ENCODE measurements at places on chromosomes 5 and 9.

DNA sequence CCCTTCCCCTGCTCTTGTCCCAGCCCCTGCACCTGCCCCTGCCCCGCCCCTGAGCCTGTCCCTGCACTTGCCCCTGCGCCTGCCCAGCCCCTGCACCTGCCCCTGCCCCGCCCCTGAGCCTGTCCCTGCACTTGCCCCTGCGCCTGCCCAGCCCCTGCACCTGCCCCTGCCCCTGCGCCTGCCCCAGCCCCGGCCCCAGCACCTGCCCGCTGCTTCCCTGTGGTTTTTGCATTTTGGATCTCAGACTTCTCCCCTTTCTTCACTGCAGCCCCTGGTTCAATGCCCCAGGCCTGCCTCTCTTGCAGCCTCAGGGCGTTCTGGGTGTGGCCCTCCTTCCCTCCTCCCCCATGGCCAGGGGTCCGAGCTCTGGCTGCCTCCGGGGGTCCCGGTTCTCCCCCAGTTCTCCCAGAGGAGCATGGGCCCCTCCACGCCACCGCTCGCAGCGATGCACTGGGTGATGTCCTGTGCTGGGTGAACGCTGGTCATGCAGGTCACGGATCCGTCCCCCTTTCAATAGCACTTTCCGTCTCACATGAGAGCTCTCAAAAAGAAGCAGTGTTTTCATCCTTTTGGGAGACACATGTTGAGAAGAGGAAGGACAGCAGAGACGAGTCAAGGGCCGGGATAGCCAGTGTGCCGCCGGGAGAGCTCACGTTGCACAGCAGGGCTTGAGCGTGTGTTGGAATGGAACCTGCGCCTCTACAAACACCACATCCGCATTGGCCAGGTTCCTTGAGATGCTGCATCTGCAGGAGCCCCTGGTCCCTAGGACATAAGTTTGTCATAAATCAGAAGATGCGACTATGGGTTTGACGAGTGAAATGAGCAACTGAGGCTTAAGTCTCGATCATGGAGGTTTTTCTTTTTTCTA lies 44.0 kb upstream of the IRX4 start:
- DNase-seq = no peak

GRCh38 chr9:134551644-134552348 lies 89.8 kb upstream of the COL5A1 start:
- no peak for DNase-seq

DNA sequence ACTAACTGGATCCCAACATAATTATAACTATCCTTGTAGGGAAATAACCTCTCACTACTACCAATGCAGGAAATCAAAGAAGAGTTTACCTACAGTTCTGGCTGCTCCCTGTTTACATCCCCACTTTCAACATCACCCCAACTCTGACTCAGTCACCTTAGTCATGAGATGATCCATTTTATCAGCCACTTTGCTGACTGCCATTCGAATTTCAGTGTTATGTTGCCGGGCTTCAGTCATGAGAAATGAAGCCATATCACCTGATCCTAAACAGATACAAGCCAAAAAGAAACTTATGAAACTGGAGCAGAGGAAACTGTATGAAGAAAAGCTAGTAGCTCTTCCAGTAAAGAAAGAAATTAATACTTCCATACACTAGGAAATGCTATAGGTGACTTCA lies 33.7 kb downstream of the SLC31A2 start:
- DNase-seq = no peak

DNA sequence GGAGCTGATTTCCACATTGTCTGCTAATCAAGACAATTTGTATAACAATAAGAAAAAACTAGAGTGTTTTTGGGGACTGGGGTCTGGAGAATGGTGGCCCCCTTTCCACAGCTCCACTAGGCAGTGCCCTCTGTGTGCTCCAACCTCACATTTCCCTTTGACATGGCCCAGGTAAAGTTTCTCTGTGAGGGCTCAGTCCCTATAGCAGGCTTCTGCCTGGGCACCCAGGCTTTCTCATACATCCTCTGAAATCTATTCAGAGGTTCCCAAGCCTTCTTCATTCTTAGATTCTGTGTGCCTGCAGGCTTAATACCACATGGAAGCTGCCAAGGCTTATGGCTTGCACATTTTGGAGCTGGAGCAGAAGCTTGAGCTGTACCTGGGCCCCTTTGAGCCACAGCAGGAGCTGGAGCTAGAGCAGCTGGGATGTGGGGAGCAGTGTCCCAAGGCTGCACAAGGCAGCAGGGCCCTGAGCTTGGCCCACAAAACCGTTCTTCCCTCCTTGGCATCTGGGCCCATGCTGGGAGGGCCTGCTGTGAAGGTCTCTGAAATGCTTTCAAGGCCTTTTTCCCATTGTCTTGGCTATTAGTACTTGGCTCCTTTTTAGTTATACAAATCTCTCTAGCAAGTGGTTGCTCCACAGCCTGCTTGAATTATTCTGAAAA lies 49.1 kb upstream of the VPS13A start:
- DNase-seq = no peak

DNA sequence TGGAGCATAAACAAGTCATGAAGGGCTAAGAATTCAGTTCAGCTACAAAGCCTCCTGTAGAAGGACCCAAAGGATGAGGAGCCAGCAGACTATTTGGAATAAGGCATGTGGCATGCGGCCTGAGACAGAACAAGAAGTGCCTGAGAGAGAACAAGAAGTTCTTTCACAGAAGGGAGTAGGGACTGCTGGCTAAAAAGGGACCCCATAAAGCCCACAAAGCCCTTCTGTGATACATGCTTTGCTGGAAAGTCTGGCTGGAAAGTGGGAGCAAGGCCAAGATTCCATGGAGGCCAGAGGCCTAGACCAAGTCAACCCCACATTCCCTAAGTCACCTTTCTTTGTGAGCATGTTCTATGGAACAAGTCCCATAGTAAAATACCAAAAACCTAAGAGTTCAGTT lies 35.9 kb upstream of the UBAP2 start:
- no peak for DNase-seq

DNA sequence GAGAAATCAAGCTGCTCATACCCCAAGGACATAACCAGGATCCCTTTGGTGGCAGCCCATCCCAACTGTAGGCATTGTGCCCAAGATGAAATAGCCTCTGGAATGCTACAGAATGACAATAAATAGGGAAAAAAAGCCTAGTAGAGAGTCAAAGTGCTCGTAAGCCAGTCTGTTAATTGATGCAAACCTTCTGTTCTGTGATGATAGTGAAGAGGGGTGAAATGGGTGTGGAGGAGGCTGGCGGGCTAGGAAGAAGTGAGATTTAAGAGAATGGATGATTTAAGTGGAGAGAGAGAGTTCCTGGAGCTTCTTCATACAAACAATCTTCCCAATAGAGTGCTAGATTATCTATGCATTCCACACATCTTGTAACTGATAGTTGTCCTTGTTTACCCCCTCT lies 301.0 kb upstream of the PCSK5 start:
- DNase-seq = no peak

GRCh38 chr9:123828449-123828848 lies 101.5 kb downstream of the DENND1A start:
- no peak for DNase-seq

GRCh38 chr9:109889456-109889855 lies 109.5 kb downstream of the PALM2AKAP2 start:
- no peak for DNase-seq

DNA sequence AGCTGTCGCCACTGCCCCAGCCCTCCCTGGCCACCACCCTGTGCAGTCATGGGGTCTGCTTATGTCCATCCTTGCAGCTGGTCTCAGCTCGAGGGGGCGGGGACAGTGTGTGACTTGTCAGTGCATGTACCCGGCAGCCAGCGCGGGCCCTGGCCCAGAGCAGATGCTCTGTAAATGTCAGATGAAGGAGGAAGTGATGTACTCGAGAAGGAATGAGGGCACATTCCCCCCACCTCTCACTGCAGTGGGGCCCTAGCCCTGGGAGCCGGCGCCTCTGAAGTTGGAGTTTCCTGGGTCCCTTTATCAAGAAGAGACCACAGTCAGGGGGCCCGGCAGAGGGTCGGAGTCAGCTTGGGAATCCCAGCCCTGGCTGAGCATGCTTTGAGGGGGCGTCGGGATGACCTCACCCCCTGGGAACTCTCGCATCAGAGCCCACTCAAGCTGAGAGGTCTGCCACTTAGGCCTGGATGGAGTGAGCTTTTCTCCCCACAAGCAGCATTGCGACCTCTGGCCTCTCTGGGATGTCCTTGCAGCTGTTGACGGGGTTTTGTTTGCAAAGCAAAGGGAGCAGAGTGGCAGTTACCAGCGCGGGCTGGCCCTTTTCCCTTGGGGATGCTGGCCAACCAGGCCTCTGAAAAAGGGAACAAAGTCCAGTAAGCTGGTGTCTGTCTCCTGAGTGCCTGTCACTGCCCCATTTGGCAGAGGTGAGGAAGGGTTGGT lies 19.0 kb downstream of the NEURL1B start:
- DNase-seq = peak; percentile 6

DNA sequence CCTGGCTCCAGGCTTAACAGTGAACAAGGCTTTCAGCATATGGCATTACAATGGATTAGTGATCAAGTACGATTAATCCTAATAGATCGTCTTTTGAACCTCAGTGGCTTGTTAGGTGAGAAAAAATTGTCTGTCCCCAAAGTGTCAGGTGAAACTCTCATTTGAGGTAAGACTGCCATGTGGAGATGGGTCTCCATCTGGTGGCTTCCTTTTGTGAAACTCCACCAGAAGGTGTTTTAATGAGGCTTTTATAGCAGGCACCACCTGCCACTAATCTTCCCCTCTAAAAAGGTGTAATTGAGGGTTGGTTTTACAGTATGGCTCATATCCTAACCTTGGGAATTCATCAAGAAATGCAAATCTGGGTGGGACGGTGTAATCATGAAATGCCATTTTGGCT lies 471.1 kb upstream of the MPDZ start:
- DNase-seq = no peak

DNA sequence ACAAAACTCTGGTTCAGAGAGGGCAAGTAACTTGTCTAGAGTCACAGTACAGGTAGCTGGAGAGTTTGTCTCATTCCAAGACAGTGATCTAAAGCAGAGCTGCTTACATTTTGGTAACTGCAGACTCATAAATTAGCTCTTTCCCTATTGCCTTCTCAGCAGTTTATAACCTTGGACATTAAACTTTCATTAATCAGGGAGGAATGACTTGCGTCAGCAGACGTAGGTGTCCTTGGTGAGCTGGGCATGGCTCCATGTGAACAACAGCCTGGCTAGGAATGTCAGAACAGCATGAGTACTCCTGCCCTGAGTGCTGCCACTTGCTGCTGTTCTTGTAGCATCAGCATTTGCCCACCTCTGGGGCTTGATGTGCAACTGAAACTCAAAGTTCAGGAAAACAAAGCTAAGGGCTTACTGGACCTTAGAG lies 2.2 kb upstream of the ALDOB start:
- no peak for DNase-seq

DNA sequence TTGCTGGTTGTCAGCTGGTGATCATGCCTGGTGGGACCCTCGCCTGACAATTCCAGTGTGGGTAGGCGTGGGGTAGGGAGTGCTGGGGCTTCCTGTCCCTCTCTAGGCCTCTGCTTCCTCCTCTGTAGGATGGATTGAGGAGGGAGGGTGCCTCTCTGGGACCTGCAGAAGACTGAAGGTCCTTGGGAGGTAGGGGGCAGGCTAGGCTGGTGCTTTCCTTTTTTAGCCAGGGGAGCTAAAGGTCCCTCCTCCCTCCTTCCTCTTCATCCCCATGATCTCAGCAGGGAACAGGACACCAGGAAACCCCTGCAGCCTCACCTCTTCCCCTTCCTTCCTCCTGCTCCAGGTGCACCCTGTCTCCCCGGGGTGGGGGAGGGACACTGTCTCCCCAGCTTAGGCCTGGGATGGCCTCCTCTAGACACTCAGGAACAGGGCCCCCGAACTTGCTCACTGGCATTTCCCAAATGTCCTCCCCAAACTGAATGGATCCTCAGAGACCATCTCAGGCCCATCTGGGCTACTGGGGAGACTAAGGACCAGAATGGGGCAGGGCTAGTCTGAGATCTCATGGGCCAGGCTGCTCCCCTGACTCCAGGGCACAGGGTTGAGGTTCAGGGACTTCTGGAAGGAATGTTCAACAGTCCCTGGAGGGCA lies 8.4 kb downstream of the SH2D3C start:
- no peak for DNase-seq

DNA sequence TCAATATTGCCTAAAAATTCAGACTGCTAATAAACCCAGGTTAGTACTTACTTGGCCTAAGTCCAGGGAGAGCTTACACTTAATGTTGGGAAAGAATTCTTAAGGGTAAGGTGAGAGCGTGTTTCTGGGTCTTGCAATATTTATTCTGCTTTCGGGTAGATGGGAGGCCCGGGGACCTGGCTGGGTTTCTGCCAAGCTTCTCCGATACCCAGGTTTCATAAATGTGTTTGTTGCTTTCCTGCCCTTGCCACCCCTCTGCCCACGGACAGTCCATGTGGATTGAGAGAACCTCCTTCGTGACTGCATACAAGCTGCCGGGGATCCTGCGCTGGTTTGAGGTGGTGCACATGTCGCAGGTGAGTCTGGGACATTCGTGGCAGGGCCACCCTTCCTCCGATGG lies 48.4 kb upstream of the FOXI1 start:
- no peak for DNase-seq

GRCh38 chr9:4970970-4971641 lies 14.0 kb upstream of the JAK2 start:
- DNase-seq = peak; percentile 37

- DNase-seq = no peak
Measured at GRCh38 chr5:131386779-131387178, 122.9 kb downstream of the CDC42SE2 start.

GRCh38 chr5:172820046-172820767 lies 13.8 kb upstream of the ERGIC1 start:
- DNase-seq = no peak

DNA sequence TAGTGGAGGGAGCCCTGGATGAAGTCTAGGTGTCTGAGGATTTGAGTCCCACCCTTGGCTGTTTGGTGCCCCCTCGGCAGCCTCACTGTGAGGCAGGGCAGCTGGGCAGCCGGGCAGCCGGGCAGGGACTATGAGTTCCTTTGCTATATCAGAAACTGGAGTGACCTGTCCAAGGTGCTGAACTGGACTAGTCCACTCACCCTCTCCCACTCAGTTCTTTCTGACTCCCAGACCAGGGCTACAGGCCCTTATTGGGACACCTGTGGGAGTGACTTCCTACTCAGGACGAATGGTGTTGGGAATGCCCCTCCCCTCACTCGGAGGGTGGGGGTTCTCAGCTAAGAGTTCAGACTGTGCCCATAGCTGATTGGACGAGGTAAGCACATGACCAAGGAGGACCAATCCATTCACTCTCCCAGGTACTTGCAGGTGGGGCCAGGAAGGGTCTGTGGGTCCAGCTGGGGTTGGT lies 34.1 kb upstream of the RAPGEF1 start:
- DNase-seq = peak; percentile 44

Measured in OCI-LY7 (cell line).